Tibial artery (tissue), 4 donors: ENCODE measurements at places on chromosomes 12 and 14.

- no peak overlapping the region for H3K27ac ChIP-seq
- no peak overlapping the region for H3K4me3 ChIP-seq
Observed at GRCh38 chr14:104179564-104180129, 41.3 kb downstream of the KIF26A start.

DNA sequence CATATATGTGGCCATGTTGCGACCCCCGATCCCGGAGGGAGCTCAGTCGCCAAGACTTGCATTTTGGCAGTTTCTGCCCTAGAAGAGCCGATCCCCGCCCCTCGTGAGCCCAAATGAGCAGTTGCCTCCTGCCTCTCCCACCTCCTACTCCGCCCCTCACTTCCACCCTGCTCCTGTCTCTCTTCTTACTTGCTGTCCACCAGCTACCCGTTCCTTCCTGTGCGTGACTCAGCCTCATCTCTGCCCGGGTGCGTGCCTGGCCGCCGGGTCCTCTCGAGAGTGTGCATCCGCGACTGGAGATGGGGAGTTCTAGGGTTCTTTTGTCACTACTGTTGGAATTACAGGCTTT, 585 bp downstream of the GPATCH2L start:
- H3K36me3 ChIP-seq = peaks cover 20% of the 10 kb centered on the region
- H3K27ac ChIP-seq = peak overlapping the region; percentile 86
- no peaks in the 10 kb centered on the region for H3K27me3 ChIP-seq

GRCh38 chr12:120054293-120054692, 62.3 kb downstream of the RAB35 start:
- H3K27ac ChIP-seq = no peak overlapping the region
- H3K4me3 ChIP-seq = no peak overlapping the region
- no peaks in the 10 kb centered on the region for H3K4me1 ChIP-seq

DNA sequence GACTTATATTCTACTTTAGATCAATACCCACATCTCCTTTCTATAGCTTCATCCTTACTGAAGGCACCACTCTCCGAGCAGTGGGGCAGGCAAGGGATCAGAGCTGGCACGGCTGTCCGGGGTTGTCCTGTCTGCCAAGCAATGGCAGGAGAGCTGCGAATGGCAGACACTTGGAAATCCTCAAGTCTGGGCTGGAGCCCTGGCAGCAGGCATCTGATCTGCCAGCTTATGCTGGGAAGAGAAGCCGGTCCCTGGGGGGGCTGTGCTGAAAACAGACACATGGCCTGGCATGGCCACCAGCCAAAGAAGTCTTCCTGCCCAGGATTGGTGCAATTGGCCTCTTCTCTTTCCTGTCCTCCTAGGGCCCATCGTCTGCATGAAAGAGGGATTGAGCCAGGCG, 280.2 kb upstream of the PWP1 start:
- H3K4me3 ChIP-seq = no peak overlapping the region
- no peak for DNase-seq
- no peaks in the 10 kb centered on the region for H3K4me1 ChIP-seq
- H3K36me3 ChIP-seq = no peaks in the 10 kb centered on the region

GRCh38 chr14:76089575-76089974, 62.1 kb upstream of the GPATCH2L start:
- no peaks in the 10 kb centered on the region for H3K27me3 ChIP-seq
- H3K36me3 ChIP-seq = peaks cover 10% of the 10 kb centered on the region
- DNase-seq = no peak
- no peaks in the 10 kb centered on the region for H3K4me1 ChIP-seq

GRCh38 chr14:102424923-102425322, 62.2 kb downstream of the TECPR2 start:
- no peak overlapping the region for H3K4me3 ChIP-seq
- H3K4me1 ChIP-seq = no peaks in the 10 kb centered on the region
- no peak overlapping the region for H3K27ac ChIP-seq
- H3K27me3 ChIP-seq = no peaks in the 10 kb centered on the region
- H3K36me3 ChIP-seq = peaks cover 18% of the 10 kb centered on the region

DNA sequence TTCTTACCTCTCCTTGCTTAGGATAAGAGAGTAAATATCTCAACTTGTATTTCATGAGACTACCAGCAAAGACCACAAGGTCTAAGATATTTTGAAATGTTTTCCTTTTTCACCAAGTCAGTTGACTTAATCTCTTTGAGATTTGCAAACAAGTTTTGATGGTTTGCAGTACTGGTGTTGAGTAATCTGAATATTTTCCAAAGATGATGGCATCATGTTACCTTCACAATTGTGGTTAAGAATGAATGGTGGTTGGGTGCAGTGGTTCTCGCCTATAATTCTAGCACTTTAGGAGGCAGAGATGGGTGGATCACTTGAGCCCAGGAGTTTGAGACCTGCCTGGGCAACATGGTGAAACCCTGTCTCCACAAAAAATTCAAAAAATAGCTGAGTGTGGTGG, 225.7 kb downstream of the TMTC2 start:
- no peak overlapping the region for H3K27ac ChIP-seq
- no peaks in the 10 kb centered on the region for H3K36me3 ChIP-seq
- no peaks in the 10 kb centered on the region for H3K27me3 ChIP-seq
- DNase-seq = no peak
- H3K4me3 ChIP-seq = no peak overlapping the region
